ENCODE measurements at places on chromosomes 3 and 15.

- no peak for DNase-seq
Observed at GRCh38 chr3:29333576-29333975, 52.7 kb downstream of the RBMS3 start.

DNA sequence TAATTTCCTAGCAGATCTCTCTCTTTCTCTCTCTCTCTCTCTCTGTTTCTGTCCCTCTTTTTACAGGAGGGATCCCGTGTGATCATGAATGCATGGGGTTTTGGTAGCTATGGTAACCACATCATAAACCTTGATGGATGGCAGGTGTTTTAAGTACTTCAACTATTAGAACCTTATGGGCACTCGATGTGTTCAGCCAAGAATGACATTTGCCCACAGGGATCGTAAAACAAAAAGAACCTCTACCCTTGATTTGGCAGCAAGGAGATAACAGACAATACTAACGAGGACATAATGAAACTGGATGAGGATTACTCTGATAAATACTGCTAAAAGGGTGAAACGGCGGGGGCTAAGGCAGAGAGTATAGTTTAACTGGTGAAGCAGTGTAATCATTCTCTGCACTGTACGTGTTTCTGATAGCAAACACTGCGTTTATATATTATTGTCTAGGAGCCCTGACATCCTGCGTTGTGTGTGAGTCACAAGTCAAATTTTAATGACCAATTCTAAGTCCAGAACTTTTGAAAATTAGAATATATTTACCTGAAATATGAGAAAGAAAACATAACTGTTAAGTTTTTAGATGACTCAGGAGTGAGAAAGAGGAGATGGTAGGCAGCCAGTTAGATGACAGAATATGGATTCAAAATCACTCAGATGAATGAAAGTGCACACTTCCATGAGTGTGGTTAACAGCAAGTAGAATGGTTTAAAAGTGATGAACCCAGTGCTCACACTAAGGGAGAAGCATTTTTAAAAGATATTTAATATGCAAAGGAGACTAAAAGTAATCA lies 80.3 kb downstream of the OTOL1 start:
- no peak for DNase-seq

- DNase-seq = no peak
Observed at GRCh38 chr3:69500604-69501003, 114.7 kb upstream of the FRMD4B start.

- DNase-seq = no peak
Observed at GRCh38 chr15:94791510-94791909, 560.1 kb downstream of the MCTP2 start.

DNA sequence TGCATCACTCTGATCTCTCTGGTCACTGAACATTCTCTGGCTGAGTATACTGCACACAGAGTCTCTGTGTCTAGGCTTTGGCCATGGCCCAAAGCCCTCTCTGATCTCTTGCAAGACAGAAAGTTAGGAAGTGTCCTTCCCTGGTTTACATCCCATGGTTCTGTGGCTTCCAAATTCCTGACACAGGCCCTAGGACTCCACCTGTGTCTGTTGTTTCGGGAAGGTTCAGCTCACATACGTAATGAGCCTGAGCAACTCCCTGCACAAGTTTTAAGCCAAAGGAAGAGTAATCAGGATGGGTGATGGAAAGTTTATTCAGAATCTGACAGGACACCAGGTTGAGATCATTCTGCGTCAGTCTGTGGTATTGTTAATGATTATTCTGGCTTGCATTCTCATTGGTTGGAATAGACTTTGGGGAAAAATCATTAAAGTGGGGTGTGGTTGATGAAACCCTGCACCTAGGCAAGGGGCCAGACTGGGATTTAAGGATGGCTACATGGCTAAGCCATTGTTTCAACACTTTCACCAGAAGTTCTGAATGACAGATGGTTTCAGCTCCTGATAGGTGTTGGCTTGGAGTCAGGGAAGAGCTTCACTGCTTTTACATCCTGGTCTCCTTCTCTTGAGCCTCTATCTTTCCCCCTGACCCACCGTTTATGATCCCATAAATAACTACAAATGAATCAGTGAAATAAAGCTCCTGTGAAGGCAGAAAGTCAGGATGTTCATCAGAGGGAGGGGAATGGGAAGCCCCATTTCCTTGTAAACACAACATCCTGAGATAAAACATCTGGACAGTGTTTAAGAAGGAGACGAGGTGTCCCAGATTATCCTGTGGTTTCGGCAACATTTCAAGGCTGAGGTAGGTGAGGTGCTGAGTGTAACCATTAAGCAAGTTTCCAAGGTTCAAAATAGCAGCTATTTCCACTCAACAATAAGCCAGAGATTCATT lies 14.1 kb downstream of the LCMT2 start:
- no peak for DNase-seq

DNA sequence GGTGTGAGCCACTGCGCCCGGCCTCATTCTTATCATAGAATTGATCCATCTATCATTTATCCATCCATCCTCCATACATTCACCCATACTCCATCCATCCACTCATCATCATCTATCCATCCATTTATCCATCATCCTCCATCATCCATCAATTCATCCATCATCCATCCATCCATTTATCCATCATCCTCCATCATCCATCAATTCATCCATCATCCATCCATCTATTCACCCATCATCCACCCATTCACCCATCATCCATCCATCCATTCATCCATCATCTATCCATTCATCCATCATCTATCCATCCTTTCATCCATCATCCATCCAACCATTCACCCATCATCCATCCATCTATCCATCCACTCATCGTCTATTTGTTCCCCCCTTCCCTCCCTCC lies 3.7 kb downstream of the TM6SF1 start:
- no peak for DNase-seq

- no peak for DNase-seq
Observed at GRCh38 chr3:127043041-127043641, 60.2 kb downstream of the PLXNA1 start.

DNA sequence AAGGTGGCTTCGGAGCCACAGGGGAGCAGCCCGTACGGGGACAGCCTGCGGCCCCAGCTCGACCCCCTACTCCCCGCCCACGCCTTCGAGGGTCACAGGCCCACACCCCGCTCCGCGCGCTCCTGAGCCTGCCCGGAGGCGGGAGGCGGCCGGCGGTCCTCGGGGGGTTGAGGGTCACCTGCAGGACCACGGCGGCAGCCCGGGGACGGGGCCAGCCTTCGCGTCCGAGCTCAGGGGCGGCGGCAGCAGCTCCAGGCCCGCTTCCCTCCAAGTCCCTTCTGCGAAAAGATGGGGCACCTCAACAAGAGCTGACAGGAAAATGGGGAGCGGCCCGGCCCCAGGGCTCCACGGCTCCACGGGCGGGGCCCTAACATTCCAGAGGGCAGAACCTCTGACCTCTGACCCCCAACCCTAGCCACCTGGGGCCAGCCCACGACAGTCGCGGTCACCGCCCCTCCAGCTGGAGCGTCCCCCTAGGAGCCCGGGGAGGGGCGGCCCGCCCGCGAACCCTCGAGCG lies 428 bp downstream of the LYSMD4 start:
- no peak for DNase-seq

DNA sequence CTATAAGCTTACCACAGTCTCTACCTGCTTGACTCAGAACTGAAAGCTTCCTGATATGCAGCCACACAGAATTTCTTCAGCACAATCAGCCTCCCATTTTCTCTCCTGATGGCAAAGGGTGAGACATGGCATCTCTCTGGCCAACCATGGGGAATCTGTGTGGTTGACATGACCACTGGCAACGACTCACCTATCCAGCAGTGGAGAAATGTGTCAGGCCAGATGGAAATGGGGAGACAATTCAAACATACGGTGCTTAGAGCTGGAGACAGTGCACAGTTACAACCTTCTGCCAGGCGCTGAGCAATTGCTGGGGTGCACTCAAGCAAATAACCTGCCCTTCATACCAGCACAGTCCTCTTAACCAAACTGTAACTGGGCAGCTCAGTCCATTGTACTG lies 3.6 kb downstream of the ZNF385D start:
- DNase-seq = no peak

- DNase-seq = no peak
Observed at GRCh38 chr3:190266913-190267290, 55.3 kb downstream of the CLDN1 start.

DNA sequence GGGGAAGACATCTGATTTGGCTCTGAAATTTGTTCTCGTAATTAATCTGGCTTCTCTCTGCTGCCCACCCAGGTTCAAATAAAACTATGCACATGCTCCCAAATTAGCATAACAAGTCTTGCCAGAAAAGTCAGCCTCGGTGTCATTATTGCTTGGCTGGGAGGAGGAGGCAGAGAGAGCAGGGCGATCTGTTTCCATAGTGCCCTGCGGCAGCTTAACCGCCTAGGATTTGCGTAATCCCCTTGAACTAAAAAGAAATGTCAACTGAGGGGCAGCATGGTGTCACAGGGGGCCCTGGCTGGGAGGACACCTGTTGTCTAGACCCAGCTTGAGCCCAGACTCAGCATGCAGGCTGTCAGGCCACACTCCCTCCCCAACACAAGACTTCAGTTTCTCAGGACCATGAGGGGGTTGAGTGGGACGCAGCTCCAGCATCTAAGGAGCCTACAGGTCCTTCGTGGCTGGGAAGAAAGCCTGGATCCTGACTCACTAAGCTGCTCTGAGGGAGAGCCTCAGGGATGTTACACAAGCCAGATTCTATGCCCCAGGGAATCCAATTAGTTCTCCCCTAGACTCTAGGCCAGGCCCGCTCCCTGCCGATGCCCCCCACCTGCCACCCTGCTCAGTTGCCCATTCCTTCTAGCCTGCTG lies 17.3 kb downstream of the MRPS11 start:
- no peak for DNase-seq

DNA sequence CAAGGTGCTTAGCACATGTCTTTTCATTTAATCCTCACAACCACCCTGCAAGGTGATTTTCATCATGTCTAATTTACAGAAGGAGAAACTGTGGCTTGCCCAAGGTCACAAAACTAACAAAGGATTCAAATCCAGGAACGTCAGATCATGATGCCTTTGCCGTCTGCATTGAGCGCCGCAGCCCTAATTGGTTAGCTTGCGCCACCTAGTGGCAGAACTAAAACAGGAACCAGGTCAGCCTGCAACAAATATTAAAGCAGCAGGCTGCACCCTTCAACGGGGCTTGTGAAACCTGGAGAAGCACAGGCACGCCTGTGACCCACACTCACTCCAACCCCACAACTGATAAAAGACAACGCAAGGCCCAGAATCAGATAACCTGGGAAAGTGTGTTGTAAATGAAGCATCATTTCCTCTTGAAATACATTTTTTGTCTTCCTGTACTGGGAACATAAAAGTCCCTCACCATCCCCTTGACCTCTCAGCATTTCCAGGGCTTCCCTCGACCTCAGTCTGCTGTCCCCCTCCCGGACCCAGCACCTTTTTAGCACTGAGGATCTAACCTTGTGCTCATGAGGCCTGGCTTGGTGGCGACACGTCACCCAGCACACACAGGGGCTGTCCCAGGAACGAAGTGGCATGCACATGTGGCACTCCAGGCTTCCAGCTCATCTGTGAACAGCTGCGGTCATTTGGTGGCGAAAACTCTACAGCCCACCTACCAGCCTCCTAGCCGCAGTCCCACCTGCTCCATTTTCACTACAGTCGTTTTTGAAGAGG lies 17.3 kb downstream of the DPH3 start:
- DNase-seq = peak; percentile 82

- DNase-seq = no peak
Observed at GRCh38 chr3:118077332-118077731, 957.3 kb downstream of the IGSF11 start.

- DNase-seq = peak; percentile 36
Observed at GRCh38 chr15:67833710-67834511, 5.9 kb downstream of the RNU6-1 start.

DNA sequence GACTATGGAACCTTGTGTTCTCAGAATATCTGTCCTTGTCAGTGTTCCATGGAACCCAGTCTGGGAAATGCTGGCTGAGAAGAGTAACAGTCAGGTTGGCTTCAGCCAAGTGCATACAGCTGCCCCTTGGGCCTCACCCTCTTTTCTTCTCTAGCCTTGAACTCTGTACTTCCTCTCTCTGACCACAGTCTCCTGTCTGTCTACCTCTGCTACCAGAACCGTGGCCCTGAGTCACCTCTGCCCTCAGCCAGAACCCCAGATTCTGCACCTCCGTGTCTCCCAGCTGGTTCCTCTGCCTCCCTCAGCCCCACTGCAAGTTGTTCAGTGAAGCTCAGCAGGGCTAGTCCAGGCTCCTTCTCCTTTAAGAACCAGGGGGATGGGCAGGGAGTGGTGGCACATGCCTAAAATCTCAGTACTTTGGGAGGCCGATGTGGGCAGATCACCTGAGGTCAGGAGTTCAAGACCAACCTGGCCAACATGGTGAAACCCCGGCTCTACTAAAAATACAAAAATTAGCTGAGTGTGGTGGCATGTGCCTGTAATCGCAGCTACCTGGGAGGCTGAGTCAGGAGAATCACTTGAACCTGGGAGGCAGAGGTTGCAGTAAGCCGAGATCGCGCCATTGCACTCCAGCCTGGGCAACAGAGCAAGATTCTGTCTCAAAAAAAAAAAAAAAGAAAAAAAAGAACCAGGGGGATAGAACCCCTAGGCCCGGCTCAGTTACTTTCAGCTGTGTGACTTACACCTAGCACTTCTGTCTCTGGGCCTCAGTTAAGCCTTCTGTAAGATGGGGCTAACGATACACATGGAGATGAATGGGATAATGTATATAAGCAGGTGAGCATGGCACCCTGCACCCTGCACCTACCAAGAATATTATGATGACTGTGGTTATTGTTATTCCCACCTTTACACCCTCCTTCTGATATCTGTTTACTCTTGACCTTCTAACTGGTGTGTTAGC lies 24.3 kb upstream of the TATDN2 start:
- peak; percentile 54 for DNase-seq

GRCh38 chr3:72295962-72296450 lies 511.1 kb upstream of the PROK2 start:
- DNase-seq = no peak

DNA sequence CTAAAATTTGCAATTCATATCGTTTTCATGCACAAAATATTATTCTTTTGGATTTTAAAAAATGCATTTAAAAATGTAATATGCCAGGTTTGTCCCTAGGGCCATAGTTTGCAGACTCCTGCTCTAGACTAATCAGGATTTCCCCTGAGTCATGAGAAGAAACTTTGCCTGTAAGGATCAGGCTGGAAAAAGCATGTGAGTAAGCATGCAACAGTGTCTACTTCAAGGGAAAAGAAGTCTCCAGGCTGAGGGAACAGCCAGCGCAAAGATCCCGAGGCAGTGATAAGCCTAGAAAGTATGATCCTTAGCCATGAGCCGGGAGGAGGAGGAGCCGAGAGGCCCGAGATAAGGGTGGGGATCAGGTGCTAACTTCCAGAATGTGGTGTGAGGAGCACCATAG lies 382.8 kb upstream of the CFAP20DC start:
- no peak for DNase-seq

- DNase-seq = no peak
Observed at GRCh38 chr3:117674321-117674720, 964.7 kb downstream of the TUSC7 start.

DNA sequence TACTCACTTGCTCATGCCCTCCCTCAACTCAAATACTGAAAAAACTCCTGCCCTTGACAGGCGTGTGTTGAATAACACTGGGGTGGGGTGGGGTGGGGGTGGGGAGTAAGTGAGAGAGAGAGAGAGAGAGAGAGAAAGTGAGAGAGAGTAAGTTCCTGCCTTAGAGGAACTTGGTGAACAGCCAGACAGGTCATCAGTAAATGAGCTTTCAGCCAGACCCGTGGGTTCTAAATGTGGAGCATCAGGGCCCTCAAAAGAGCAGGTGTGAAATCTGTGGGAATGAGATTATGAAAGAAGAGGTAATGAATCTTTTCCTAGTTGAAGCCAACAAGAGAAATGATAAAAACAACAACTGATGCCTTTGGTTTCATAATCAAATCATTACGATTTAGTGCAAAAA lies 134.4 kb upstream of the FAM3D start:
- DNase-seq = no peak
